ENCODE measurements at places on chromosomes 3 and 15.

- DNase-seq: no peak
These were observed 33.0 kb downstream of the SLC12A6 start for GRCh38 chr15:34304613-34305012.

GRCh38 chr3:9123840-9124239 is 125.6 kb downstream of the SRGAP3 start:
- DNase-seq: no peak

- DNase-seq: no peak
These were observed 20.0 kb downstream of the TRIM71 start for GRCh38 chr3:32837789-32838188.

DNA sequence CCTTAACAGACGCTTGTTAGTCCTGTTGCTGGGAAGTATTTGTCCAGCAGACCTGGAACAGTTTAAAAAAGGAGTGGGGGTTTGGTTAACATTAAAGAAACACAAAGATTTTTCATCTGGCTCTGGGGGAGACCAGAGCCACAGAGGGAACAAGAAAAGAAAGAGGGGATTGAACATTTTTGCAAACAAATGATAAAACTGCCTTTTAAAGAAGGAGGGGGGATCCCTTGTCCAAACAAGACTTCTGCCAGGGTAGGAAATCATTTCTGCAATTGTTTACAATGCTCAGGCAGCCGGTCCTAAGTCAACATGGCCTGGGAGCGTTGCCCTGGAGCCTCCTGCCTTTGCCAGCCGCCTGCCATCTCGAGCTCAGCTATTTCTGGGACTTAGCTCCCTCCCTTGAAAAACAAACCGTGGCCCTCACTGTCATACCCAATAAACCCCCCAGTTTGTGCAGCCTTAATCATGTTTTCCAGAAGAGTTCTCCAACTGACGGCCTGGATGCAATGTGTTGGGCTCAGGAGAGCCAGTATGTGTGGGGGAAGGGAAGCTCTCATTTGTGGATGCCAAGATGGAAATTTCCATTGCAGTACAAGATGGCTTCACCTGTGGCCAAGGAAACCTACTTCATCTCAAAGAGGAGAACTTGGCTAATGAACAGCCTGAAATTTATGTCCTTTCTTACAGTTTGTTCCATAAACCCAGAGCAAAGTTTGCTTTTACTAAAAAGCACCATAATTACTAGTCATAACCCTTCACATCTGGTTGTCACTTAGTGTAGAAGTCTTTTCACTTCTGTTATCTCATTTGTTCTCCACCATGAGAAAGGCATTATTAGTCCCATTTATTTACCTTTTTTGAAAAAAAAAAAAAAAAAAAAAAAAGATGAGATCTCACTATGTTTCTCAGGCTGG is 75.9 kb upstream of the RNU6-1 start:
- no peak for DNase-seq

DNA sequence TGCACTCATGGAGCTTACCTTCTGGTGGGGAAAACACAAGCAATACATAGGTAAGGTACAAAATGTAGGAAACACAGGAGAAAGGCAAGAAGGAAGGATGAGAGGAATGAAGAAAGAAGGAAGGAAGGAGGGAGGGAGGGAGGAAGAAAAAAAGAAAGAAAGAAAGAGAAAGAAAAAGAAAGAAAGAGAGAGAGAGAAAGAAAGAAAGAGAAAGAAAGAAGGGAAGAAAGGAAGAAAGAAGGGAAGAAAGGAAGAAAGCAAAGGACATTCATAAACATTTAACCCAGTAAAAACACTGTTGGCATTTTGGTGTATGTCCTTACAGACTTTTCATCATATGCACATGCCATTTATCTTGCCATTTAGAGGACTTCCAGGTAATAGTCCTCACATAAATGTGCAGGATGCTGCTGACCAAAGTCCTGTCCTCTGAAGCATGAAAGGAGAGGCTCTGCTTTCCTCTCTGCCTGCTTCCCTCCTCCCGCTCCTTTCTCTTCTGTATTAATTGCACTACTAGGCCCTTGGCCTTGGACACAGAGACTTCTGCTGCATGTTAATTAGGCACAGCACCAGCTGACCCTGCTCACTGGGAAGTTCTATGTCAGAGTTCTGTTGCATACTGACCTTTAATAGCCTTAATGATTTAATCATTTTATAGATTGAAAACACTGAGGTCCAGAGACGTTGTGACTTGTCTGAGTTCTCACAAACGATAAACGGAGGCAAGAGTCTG is 29.7 kb upstream of the NDUFB4 start:
- no peak for DNase-seq

GRCh38 chr3:11539218-11539617 is 104.5 kb downstream of the VGLL4 start:
- no peak for DNase-seq

DNA sequence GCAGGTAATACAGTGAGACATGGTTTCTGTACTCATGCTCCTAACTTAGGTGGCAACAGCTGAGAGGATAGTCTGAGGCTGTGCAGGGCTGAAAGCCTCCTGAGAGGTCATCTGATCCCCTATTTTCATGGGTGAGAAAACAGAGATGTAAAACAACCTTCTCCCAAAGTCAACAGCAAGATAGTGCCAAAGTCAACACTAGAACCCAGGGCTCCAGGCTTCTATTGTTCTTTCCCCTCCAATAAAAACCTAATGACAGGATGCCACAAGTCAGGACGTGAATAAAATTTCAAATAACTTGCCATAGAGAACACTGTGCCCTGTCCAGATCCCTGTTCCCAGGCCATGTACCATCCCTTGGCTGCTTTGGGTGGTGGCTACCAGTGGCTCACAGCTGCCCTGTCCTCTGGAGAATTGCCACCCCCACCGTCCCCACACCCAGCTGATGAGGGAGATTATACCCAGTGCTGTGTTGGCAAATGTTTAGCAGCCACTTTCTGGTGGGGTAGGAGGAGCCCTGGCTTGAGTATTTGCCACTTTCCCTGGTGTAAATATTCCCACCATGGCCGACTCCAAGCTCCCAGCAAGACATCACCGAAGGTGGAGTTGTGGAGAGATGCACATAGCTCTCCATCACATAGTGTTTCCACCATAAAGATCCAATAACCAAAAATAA is 54.8 kb downstream of the SRGAP3 start:
- DNase-seq: no peak

- DNase-seq: no peak
These were observed 287.3 kb upstream of the GBE1 start for GRCh38 chr3:82048711-82049110.

GRCh38 chr3:18189282-18190050 is 235.7 kb downstream of the SATB1 start:
- DNase-seq: no peak

DNA sequence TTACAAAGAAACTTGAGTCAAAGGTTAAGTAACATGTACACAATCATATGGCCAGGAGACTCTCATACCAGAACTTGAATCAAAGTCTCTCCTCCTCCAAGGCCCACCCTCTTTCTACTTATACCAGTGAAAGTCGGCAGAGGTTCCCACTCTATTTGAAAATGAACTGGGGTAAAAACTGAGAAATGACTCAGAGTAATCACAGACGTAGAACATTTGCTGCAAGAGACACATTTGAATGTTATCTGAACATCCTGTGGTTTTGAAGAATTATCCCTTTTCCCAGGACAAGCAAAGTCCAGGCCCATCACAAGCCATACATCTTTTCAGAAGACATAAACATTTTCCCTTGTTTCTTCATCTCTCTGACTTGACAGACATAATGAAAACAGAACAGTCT is 55.8 kb downstream of the SHOX2 start:
- DNase-seq: no peak

DNA sequence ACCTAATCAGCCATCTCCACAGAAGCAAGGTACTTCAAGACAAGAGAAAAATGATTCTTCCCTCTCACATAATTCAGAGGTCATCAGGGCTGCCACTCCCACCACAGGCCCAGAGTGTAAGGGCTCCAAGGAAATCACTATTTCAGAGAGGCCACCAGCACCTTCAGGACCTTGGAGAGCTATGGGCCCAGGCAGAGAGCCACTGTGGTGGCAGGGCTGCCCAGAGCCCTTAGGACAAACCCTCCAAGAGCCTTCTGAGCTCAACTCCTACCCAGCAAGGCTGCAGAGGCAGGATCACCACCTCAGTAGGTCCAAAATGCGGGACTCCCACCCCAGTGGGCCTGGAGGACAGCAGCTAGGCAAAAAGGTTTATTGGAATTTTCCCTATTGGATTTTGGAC is 17.9 kb upstream of the FAN1 start:
- no peak for DNase-seq

- DNase-seq: no peak
These were observed 40.3 kb upstream of the ESYT3 start for GRCh38 chr3:138394156-138394555.

DNA sequence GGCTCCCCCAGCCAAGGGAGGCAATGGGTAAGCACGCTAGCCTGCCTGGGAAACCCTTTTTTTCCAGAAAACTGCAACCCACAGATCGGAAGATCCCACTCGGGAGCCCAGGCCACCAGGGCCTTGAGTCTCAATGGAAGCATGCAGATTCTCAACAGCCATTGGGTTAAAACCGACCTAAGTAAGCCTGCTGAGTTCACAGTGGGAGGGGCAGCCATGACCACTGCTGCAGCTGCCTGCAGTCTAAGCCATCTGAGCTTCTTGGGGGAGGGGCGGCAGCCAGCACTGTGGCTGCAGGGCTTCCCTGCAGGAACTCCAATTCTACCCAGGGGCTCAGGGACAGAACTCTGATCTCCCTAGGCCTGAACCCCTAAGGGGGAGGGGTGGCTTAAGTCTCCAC is 82.0 kb downstream of the DPPA2 start:
- DNase-seq: no peak

- no peak for DNase-seq
These were observed 309.1 kb downstream of the TUSC7 start for GRCh38 chr3:117018655-117019054.
